B cell (primary cell): ENCODE measurements at places on chromosomes 7 and 10. TPM values are rescaled to one million over a fixed set of nuclear protein-coding genes. Genes with fewer than 3 reads are reported as not detected.

DRGX gene
- not detected in 2 replicates for total RNA-seq

C10orf53 gene
- not detected in 2 replicates for total RNA-seq

GET4 gene
- total RNA-seq = 62.8 and 65.5 TPM in 2 replicates

DNA sequence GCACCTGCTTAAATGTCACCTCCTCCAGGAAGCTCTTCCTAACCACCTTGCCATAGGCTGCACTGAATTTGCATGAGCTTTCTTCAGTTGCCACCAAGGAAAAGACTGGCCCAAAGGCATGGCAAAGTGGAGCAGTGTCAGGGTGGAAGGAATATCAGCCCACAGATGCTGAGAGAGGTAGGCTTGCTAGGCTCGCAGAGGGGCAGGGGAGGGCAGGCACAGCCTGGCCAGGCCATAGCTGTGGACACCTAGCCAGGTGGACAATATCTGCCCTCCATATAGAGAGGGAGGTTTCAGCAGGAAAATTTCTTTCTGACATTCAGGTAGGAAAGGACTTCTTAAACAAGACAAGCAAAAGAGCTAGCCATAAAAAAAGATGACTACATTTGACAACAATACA lies 166.3 kb downstream of the GRID1 start:
- DNase-seq = no peak

DNA sequence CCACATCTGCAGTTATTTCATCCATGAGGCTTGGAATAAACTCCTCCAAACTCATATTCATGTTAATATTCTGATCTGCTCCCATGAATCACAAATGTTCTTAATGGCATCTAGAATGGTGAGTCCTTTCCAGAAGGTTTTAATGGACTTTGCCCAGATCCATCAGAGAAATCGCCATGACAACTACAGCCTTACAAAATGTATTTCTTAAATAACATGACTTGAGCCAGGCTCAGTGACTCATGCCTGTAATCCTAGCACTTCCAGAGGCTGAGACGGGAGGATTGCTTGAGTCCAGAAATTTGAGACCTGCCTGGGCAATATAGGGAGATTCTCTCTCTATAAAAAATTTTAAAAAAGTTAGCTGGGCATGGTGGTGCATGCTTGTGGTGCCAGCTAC lies 102.1 kb upstream of the TMEM168 start:
- no peak for DNase-seq

DNA sequence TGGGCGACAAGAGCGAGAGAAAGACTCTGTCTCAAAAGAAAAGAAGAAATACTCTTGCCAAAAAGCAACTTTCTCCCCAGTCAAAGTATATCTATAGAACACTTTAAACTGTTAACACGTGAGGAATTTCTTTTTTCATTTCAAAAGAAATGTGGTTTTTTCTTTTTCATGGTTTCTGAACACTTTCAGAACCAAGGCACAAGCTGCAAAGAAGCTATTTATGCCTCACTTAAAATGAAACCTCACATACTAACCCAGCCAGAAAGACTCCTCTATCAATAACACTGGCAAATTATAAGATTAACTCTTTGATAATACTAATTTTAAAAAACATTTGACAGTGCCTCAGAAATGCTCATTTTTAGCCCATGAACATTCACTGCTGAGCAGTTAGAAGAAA lies 20.9 kb downstream of the TBX20 start:
- DNase-seq = no peak

- no peak for DNase-seq
These were observed 695.5 kb downstream of the GRM8 start for GRCh38 chr7:126557271-126557670.

DNA sequence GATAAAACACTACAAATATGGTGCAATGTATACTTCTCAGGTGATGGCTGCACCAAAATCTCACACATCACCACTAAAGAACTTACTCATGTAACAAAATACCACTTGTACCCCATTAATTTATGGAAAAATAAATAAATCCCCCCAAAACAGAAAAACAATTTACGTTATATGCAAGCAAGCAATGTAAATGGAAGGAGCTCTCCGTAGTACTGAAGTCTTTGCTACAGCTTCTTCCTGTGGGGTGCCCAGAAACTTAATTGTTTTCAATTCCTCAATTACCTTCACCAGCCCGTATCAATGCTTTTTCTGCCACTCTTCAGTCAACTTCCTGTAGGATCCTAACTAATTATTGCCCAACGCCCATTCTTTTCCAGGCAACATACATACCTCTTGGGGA lies 138.1 kb downstream of the RELN start:
- DNase-seq = no peak

GRCh38 chr7:42128703-42129102 lies 108.3 kb downstream of the GLI3 start:
- DNase-seq = no peak

PLXNA4 gene
- not detected in 2 replicates for total RNA-seq

GRCh38 chr7:129341212-129341611 lies 93.0 kb upstream of the STRIP2 start:
- no peak for DNase-seq

PTPRZ1 gene
- not detected in 2 replicates for total RNA-seq

DNA sequence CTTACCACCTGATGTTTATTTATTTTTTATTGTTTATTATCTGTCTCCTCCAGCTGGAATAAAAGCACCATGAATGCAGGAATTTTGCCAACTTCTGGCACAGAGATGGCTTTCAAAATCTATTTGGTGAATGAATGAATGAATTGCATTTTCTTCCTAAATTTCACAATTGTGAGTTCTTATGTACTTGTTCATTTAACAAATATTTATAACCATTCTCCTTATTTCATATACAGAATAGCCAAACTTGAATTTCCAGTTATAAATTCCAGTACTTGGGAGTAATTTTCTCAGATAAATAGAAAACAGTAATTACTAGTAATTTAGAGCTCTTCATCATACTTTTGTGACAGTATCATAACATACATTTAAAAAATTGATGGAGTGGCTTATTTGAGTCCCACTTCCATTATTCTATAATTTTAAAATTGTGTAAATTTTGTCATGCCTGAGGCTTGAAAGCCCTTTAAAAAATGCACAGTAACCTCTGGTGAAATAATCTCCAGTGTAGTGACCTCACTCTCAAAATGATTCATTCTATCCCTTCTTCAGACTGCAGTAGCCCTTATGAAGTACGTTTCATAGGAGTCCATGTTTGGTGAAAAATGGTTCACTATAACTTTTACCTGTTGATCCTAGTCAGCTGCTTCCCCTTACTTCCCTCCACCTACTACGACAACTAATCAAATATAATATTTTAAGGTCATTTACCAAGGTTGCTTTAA lies 40.0 kb upstream of the SRI start:
- DNase-seq = no peak

- DNase-seq = no peak
These were observed 86.0 kb downstream of the ATE1 start for GRCh38 chr10:121841862-121842261.

- no peak for DNase-seq
These were observed 126.0 kb upstream of the ANKRD1 start for GRCh38 chr10:91046869-91047268.

- DNase-seq = no peak
These were observed 1.5 kb downstream of the SLC25A13 start for GRCh38 chr7:96320442-96320841.
